ENCODE measurements at places on chromosomes 1 and 21.

GRCh38 chr1:92759361-92759760, 25.5 kb downstream of the EVI5 start:
- peaks cover 16% of the 10 kb centered on the region for H3K4me1 ChIP-seq
- H3K4me3 ChIP-seq, result no peak overlapping the region
- H3K27me3 ChIP-seq, result no peaks in the 10 kb centered on the region
- H3K27ac ChIP-seq, result no peak overlapping the region
- peaks cover 11% of the 10 kb centered on the region for H3K36me3 ChIP-seq
- no peak for DNase-seq

DNA sequence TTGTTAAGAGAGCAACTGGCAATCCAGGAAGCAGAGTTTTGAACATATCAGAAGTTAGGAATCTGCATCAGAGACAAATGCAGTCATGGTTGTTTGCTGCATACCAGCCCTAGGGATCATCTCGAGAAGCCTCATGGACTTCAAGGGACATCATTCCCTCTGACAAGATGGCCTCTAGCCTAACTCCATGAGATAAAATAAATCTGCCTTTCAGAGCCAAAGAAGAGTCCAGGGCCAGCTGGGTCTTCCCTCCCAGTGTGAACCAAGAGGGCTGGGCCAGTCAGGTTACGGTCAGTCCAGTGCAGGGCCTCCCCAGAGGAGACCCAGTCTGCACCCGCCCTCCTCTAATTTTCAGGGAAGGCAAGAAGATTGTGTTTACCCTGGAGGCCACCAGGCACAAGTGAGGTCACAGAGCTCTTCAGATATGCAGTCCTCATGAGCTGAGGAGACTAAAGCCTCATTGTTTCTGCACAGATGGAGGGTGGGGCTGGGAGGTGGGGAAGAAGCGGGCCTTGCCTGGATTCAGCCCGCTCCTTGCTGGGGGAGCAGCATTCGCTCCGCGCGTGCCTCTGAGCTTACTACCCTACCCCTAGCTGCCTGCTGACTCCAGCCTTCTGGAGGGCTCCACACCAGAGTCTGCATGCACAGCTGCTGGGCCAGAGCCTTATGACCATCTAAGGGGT, 52.8 kb downstream of the CAPN2 start:
- no peak for DNase-seq
- H3K4me1 ChIP-seq, result peaks cover 9% of the 10 kb centered on the region
- H3K36me3 ChIP-seq, result peaks cover 42% of the 10 kb centered on the region
- H3K27ac ChIP-seq, result peak overlapping the region; percentile 79
- H3K27me3 ChIP-seq, result no peaks in the 10 kb centered on the region

DNA sequence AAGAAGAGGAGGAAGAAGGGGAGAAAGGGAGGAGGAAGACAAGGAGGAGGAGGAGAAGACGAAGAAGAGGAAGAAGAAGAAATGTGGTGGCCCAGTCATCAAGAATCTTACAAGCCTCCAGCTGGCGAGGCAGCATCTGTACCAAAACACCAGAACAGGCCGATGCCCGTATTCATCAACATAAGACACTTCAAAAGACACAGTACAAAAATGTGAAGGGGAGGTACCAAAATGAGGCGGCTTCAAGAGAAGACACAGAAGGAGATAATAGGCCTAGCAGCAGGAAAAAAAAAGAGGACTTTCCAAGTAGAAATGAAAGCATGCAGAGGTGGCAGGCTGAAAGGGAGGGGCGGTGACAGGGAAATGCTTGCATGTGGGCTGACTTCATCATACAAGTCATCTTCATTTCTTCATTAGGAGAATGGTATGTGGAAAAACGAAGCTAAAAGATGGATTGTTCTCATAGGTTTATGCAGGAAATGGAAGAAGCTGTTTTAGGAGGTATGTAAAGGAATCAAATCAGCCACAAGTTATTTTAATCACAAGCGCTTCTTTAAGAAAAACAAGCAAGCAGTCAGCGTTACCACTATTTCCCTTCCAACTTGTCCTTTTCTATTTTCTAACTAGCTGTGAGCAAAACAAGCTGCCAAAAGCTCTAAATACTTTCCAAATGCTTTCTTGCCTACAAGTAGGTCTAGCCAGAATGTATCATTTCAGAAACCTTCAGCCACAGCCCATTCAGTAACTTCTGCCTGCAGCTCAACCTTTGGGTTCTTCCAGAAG, 192.3 kb downstream of the SLC45A1 start:
- DNase-seq, result peak; percentile 48
- H3K27me3 ChIP-seq, result no peaks in the 10 kb centered on the region
- peaks cover 14% of the 10 kb centered on the region for H3K36me3 ChIP-seq
- H3K4me1 ChIP-seq, result peaks cover 22% of the 10 kb centered on the region
- H3K27ac ChIP-seq, result peak overlapping the region; percentile 87

DNA sequence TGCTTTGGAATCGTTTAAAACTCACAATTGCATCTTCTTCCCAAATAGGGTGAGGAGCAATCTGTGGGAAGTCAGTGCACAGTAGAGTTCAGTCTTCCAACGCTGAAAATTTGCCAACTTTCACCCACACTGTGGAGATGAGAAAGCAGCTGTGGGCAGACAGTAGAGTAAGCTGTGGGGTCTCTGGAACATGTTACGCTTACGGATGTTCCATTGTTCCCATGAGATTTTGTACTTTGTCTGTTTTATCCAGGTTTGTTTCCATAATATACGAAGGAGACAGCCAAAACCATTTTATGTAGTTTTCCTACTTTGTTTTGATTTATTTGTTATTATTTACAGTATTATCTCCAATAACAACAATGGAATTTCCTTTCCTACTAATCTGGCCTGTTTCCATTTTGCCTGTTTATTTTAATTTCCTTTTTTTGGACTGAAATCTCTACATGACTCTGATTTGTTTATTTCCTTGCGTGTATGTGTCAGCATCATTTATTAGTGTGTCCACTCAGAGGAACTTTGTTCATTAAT, 65.1 kb upstream of the RGL1 start:
- H3K27ac ChIP-seq, result no peak overlapping the region
- peaks cover 35% of the 10 kb centered on the region for H3K4me1 ChIP-seq
- peaks cover 5% of the 10 kb centered on the region for H3K36me3 ChIP-seq
- H3K4me3 ChIP-seq, result no peak overlapping the region
- H3K27me3 ChIP-seq, result no peaks in the 10 kb centered on the region
- DNase-seq, result no peak

- DNase-seq, result no peak
- no peak overlapping the region for H3K27ac ChIP-seq
- H3K36me3 ChIP-seq, result no peaks in the 10 kb centered on the region
- H3K4me1 ChIP-seq, result peaks cover 5% of the 10 kb centered on the region
Observed at GRCh38 chr1:60904099-60904851, 178.1 kb upstream of the NFIA start.

DNA sequence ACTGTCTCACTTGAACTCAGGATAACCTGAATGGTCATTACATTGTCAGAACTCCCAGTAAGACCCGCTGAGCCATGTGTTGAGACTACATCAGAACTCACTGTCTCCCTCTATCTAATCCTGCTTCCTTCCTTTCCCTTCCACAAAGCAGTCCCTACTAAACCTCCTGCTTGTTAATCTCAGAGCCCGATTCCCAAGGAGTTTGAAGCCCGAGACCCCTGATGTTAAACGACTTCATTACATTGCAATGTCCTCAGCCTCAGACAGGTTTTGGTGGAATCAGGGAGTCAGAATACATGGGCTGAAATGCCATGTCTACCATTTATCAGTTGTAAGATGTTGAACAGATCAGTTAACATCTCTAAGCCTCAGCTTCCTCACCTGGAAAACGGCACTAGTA, 682.4 kb downstream of the ADGRL2 start:
- no peak overlapping the region for H3K27ac ChIP-seq
- H3K36me3 ChIP-seq, result no peaks in the 10 kb centered on the region
- DNase-seq, result no peak
- no peaks in the 10 kb centered on the region for H3K27me3 ChIP-seq
- peaks cover 22% of the 10 kb centered on the region for H3K4me1 ChIP-seq

GRCh38 chr21:38236232-38236631, 20.6 kb upstream of the KCNJ15 start:
- peaks cover 26% of the 10 kb centered on the region for H3K4me1 ChIP-seq
- no peak for DNase-seq
- H3K4me3 ChIP-seq, result no peak overlapping the region
- H3K27me3 ChIP-seq, result no peaks in the 10 kb centered on the region
- H3K27ac ChIP-seq, result no peak overlapping the region

DNA sequence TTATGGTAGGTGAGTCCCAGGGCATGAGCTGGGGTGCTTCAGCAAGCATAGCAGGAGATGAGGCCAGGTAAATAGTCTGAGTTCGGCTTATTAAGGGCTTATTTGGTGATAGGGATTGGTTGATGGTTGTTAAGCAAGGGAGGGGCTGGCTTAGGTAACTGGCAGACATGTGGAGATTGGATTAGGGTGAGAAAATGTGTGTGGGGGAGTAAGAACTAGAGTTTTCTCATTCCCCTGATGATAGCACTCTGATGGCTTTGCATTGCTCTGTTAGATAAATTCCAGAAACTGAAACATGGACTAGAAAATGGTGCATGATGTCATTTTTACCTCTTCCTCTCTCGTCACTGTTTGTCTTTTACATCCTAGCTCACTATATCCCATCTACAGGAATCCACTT, 53.6 kb downstream of the FGGY start:
- H3K36me3 ChIP-seq, result no peaks in the 10 kb centered on the region
- peak overlapping the region; percentile 20 for H3K27ac ChIP-seq
- peaks cover 22% of the 10 kb centered on the region for H3K4me1 ChIP-seq
- no peak for DNase-seq
- no peaks in the 10 kb centered on the region for H3K27me3 ChIP-seq

All from mesothelial cell of epicardium (in vitro differentiated cells).